ENCODE measurements at places on chromosomes 7 and 10. TPM values are rescaled to one million over a fixed set of nuclear protein-coding genes. Genes with fewer than 3 reads are reported as not detected.

Gene SPDYE11
- total RNA-seq: not detected

Gene PCGF5
- total RNA-seq: 6.1 TPM

Gene RNF148
- 0.45 TPM for total RNA-seq

Gene NEUROG3
- total RNA-seq: 0.31 TPM

Gene PTPRN2
- 4.5 TPM for total RNA-seq

Gene FRMPD2
- 0.07 TPM for total RNA-seq

Gene SEMA4G
- total RNA-seq: 7.6 TPM

Gene CCDC126
- total RNA-seq: 4.2 TPM

Gene CHAT
- total RNA-seq: not detected

Gene ELN
- 5.6 TPM for total RNA-seq

Gene AP4M1
- total RNA-seq: 15.8 TPM

Gene AKR1C2
- 1.0 TPM for total RNA-seq

Gene CDK14
- 48.8 TPM for total RNA-seq

Gene PGAM2
- 1.4 TPM for total RNA-seq

Gene ZNF37A
- total RNA-seq: 12.2 TPM

Gene CRPPA
- 0.71 TPM for total RNA-seq

Gene ARMS2
- total RNA-seq: not detected

Gene SKAP2
- total RNA-seq: 5.1 TPM

Gene SFR1
- 7.7 TPM for total RNA-seq

Gene CLRN3
- not detected for total RNA-seq

Gene CALML5
- not detected for total RNA-seq

Gene FANK1
- total RNA-seq: not detected

Gene PDGFA
- total RNA-seq: 38.0 TPM

Gene TSPAN12
- total RNA-seq: 17.9 TPM

Gene HOXA9
- total RNA-seq: not detected

Gene GTF2IRD1
- 46.5 TPM for total RNA-seq

Gene COL13A1
- total RNA-seq: 4.5 TPM

Gene FAM25A
- total RNA-seq: not detected

Gene CD36
- total RNA-seq: 0.60 TPM

Gene HOXA5
- total RNA-seq: not detected

Gene UTF1
- total RNA-seq: 21.7 TPM

Gene EBF3
- total RNA-seq: 0.26 TPM

Gene NOLC1
- total RNA-seq: 191 TPM

Gene CNNM1
- total RNA-seq: 0.57 TPM

Gene RELN
- total RNA-seq: 0.02 TPM

Gene CLCN1
- total RNA-seq: 0.33 TPM
